Naive thymus-derived CD8-positive, alpha-beta T cell (primary cell): ENCODE measurements at places on chromosomes 13 and 19.
A peak's percentile ranks its signal among the peaks of the same experiment; 100 is the strongest.

DNA sequence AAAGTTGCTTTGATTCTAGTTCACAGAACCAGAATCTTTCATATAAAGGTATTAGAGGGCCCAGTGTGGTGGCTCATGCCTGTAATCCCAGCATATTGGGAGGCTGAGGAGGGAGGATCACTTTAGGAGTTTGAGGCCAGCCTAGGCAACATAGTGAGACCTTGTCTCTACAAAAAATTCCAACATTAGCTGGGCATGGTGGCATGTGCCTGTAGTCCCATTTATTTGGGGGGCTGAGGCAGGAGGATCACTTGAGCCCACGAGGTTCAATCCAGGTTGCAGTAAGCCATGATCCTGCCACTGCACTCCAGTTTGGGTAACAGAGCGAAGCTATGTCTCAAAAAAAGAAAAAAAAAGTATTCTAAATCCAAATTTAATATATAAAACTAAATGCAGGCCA, 9.1 kb downstream of the LDLR start:
- no peak for DNase-seq
- H3K27me3 ChIP-seq = no peaks in the 10 kb centered on the region
- H3K27ac ChIP-seq = no peak overlapping the region
- peaks cover 5% of the 10 kb centered on the region for H3K36me3 ChIP-seq

GRCh38 chr13:48094404-48094780, 512 bp downstream of the MED4 start:
- peak overlapping the region; percentile 98 for H3K27ac ChIP-seq
- H3K4me1 ChIP-seq = peaks cover 45% of the 10 kb centered on the region
- H3K36me3 ChIP-seq = no peaks in the 10 kb centered on the region
- DNase-seq = peak; percentile 3

GRCh38 chr13:43200736-43201135, 177.3 kb downstream of the DNAJC15 start:
- no peak for DNase-seq
- H3K36me3 ChIP-seq = no peaks in the 10 kb centered on the region
- no peak overlapping the region for H3K27ac ChIP-seq
- H3K4me1 ChIP-seq = no peaks in the 10 kb centered on the region
- H3K4me3 ChIP-seq = no peak overlapping the region

GRCh38 chr19:17424743-17425365, 5.0 kb downstream of the MVB12A start:
- no peaks in the 10 kb centered on the region for H3K27me3 ChIP-seq
- H3K4me3 ChIP-seq = no peak overlapping the region
- no peak for DNase-seq
- H3K36me3 ChIP-seq = no peaks in the 10 kb centered on the region
- peaks cover 7% of the 10 kb centered on the region for H3K4me1 ChIP-seq

DNA sequence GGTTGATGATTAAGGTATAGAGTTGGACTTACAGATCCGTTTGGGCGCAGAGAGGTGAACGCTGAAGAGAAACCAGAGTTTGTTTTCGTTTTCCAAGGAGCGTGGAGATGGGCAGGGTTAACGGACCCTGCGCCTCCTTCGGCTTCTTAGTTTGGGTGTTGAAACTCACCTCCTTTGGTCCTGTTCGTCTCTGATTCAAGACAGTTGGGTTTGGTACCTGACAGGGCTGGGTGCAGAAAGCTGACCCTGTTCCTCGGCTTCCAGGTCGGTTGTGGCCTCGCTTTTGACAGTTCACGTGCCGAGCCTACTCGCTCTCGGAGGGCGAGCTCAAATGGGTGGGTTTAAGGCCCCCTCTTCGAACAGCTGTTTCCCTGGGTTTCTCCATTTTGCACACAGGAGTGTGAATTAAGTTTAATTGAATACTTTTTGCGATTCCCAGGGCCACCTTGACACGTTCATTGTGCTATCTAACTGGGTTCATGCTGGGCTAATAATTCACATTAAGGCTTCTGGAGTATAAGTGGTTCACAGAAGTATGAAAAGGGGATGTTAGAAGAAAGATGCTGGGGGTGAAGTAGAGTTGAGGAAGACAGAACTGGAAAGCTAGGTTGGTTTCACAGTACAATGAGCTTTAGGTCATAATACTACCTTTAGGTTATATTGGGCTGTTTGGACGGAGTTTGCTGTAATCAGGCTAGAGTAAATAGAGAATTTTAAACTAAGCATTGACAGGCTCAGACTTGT, 638 bp downstream of the USPL1 start:
- H3K4me1 ChIP-seq = peaks cover 38% of the 10 kb centered on the region
- no peaks in the 10 kb centered on the region for H3K36me3 ChIP-seq
- H3K27me3 ChIP-seq = no peaks in the 10 kb centered on the region
- DNase-seq = peak; percentile 4

- peaks cover 28% of the 10 kb centered on the region for H3K27me3 ChIP-seq
- H3K27ac ChIP-seq = peak within 1 kb of the TSS; percentile 53
- H3K36me3 ChIP-seq = peaks cover 9% of the 10 kb centered on the region
- DNase-seq = no peak
- no peak within 1 kb of the TSS for H3K4me3 ChIP-seq
Observed at GRCh38 chr19:49155005-49155819, at the start of gene HRC. TSS of gene HRC (minus strand) at chr19:49155396. CDS start at chr19:49155237, 159 bp downstream.

DNA sequence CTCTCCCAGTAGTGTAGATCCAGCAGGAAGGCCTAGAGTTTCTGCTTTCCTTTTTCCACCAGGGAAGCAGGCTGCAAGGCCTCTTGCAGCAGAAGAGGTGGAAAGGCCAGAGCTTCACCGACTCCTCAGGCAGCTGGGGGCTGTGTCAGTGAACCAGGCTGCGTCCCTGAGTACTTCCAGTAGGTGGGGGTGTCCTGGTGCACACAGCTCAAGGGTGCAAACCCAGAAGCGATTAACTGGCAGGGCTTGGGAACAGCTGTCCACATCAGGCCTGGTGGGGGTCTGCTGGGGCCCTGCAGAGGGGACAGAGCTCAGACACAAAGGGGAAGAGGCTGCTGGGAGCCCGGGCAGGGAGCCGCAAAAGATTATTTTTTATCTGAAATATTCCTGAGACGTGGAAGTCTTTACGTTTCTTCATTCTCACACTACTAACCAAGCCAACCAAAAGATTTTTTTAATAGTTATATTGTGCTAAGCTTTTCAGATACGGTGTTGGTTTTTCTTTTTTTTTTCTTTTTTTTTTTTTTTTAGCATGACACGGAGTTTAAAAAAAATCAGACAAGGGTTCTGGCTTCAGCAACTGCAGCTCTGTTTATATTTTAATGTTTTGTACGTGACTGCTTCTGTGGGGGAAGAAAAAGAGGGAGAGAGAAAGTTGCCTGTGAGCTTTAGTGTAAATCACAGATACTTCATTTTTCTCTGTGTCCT, 11.0 kb downstream of the TSHZ3 start:
- no peaks in the 10 kb centered on the region for H3K36me3 ChIP-seq
- peaks cover 31% of the 10 kb centered on the region for H3K4me1 ChIP-seq
- H3K4me3 ChIP-seq = no peak overlapping the region

- no peak for DNase-seq
- peaks cover 2% of the 10 kb centered on the region for H3K36me3 ChIP-seq
- H3K4me1 ChIP-seq = peaks cover 3% of the 10 kb centered on the region
- no peak overlapping the region for H3K27ac ChIP-seq
- H3K4me3 ChIP-seq = no peak overlapping the region
Observed at GRCh38 chr19:49188626-49189200, 31.1 kb downstream of the TRPM4 start.

- H3K27me3 ChIP-seq = peaks cover 4% of the 10 kb centered on the region
- H3K4me3 ChIP-seq = no peak overlapping the region
- H3K27ac ChIP-seq = no peak overlapping the region
- no peaks in the 10 kb centered on the region for H3K4me1 ChIP-seq
- no peaks in the 10 kb centered on the region for H3K36me3 ChIP-seq
Observed at GRCh38 chr19:18969931-18970659, 29.1 kb upstream of the HOMER3 start.

GRCh38 chr13:31044364-31045285, 112.2 kb downstream of the TEX26 start:
- peak overlapping the region; percentile 23 for H3K4me3 ChIP-seq
- no peaks in the 10 kb centered on the region for H3K36me3 ChIP-seq
- H3K27ac ChIP-seq = no peak overlapping the region
- DNase-seq = peak; percentile 68
- H3K27me3 ChIP-seq = peaks cover 23% of the 10 kb centered on the region

GRCh38 chr19:33777753-33778088, 18.9 kb upstream of the KCTD15 start:
- peaks cover 27% of the 10 kb centered on the region for H3K27me3 ChIP-seq
- H3K4me3 ChIP-seq = no peak overlapping the region
- H3K36me3 ChIP-seq = no peaks in the 10 kb centered on the region
- DNase-seq = no peak
- H3K27ac ChIP-seq = no peak overlapping the region

GRCh38 chr19:49224879-49225278, 67.3 kb downstream of the TRPM4 start:
- H3K36me3 ChIP-seq = no peaks in the 10 kb centered on the region
- H3K27me3 ChIP-seq = peaks cover 6% of the 10 kb centered on the region
- DNase-seq = no peak
- H3K27ac ChIP-seq = no peak overlapping the region
- H3K4me1 ChIP-seq = peaks cover 4% of the 10 kb centered on the region

DNA sequence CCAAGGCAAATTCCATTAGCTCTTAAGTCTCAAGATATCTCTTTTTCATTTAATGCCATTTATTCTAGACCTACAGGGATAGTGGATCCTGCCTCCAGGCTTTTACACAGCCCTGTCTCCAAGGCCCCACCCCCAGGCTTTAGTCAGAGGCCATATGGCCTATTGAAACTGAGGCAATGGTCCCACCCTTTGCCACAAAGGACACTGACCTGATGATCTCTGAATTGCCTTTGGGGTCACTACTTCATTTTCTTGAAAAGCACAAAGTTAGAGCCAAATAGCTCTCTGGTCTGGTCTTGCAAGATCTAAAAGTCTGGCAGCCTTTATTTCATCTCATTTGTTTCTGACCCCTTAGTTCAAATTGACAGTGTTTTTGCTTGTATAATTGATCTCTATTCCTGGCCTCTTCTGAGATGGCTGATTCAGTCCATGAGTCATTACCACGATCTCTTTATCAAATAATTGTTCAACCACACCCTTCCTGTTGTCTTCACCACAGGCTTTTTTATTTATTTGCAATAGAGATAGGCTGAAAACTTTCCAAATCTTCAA, 209.8 kb downstream of the FGF14 start:
- H3K27ac ChIP-seq = no peak overlapping the region
- no peaks in the 10 kb centered on the region for H3K4me1 ChIP-seq
- H3K36me3 ChIP-seq = no peaks in the 10 kb centered on the region
- no peak for DNase-seq
- H3K27me3 ChIP-seq = peaks cover 7% of the 10 kb centered on the region

DNA sequence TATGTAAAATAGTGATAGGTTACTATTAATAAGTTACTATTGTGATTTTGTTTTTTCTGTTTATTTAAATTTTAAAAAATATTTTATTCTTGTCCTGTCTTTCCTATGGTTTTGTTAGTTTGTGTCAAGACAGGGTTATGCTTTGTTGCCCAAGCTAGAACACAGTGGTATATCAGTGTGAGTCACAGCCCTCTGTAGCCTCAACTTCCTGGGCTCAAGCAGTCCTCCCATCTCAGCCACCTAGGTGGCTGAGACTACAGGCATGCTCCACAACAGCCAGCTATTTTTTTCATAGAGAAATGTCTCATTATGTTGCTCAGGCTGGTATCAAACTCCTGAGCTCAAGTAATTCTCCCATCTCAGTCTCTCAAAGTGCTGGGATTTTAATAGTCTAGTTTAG, 99.5 kb downstream of the ZNF675 start:
- no peak for DNase-seq
- H3K27me3 ChIP-seq = no peaks in the 10 kb centered on the region
- no peaks in the 10 kb centered on the region for H3K4me1 ChIP-seq
- H3K27ac ChIP-seq = no peak overlapping the region
- no peak overlapping the region for H3K4me3 ChIP-seq

- H3K27ac ChIP-seq = no peak overlapping the region
- no peaks in the 10 kb centered on the region for H3K4me1 ChIP-seq
- DNase-seq = no peak
- no peaks in the 10 kb centered on the region for H3K36me3 ChIP-seq
- no peak overlapping the region for H3K4me3 ChIP-seq
Observed at GRCh38 chr13:95656386-95657015, 12.0 kb upstream of the DZIP1 start.

DNA sequence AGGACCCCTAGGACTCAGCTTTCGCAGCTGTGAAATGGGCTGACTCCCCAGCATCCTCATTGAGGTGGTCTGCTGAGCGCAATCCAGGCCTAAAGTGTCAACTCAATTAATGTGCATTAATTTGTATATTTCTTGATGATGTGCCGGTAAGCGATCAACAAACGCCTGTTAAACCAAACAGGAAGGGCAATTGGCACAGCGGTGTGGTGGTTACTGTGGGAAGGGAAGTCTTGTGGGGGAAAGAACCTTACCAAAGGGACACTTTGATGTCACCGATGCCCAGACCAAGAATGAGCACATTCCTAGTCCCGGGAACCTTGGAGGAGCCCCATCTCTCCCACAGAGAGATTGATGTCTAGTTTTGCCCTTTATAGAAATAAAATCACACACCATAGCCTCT, 1.6 kb downstream of the JAK3 start:
- H3K36me3 ChIP-seq = no peaks in the 10 kb centered on the region
- DNase-seq = no peak
- H3K4me1 ChIP-seq = peaks cover 22% of the 10 kb centered on the region
- peak overlapping the region; percentile 85 for H3K4me3 ChIP-seq
- peak overlapping the region; percentile 92 for H3K27ac ChIP-seq
- no peaks in the 10 kb centered on the region for H3K27me3 ChIP-seq

- no peak for DNase-seq
- H3K4me3 ChIP-seq = no peak overlapping the region
- H3K36me3 ChIP-seq = peaks cover 79% of the 10 kb centered on the region
- no peaks in the 10 kb centered on the region for H3K27me3 ChIP-seq
Observed at GRCh38 chr13:32515246-32515645, 23.3 kb downstream of the N4BP2L2 start.

- H3K27ac ChIP-seq = no peak overlapping the region
- DNase-seq = no peak
- no peaks in the 10 kb centered on the region for H3K27me3 ChIP-seq
Observed at GRCh38 chr19:18062028-18062427, 24.7 kb downstream of the IL12RB1 start.

GRCh38 chr13:32117001-32117400, 85.4 kb downstream of the FRY start:
- no peak for DNase-seq
- H3K4me1 ChIP-seq = peaks cover 10% of the 10 kb centered on the region
- no peak overlapping the region for H3K27ac ChIP-seq
- H3K4me3 ChIP-seq = no peak overlapping the region
- no peaks in the 10 kb centered on the region for H3K36me3 ChIP-seq
